ENCODE measurements at places on chromosomes 1 and 21. TPM values are rescaled to one million over a fixed set of nuclear protein-coding genes. Genes with fewer than 3 reads are reported as not detected.

DNA sequence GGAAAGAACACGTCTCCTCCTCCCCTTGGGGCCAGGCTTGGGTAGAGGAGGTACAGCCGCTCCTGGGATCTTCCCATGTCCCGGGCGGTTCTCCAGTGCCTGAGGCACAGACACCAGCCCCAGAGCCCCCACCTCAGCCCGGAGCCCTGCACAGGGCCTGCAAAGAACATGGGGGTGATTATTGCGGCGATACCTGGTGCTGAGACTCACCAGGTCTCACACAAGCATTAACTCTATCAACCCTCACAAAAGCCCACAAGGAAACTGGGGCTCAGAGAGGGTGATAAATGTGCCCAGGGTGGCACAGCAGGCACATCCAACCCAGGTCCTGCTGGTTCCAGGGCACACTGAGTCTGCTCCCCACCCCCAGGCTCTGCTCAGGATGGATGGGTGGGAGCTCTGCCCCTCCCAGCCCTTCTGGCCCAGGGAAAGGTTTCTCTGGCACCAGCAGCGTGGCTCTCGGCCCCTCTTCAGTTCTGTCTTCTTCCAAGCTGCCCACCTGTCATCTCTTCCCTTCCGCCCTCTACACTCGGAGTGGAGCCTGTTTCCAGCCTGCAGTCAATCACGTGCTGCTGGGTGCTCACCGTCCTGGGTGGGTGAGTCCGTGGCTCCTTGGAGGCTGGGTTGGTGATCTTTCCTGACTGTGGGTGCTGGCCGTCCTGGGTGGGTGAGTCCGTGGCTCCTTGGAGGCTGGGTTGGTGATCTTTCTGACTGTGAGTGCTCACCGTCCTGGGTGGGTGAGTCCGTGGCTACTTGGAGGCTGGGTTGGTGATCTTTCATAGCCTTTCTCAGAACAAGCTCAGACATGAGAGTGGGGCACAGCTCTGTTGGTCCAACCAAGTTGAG, 53.6 kb upstream of the AJAP1 start:
- no peak overlapping the region for H3K27ac ChIP-seq
- no peaks in the 10 kb centered on the region for H3K27me3 ChIP-seq
- H3K4me1 ChIP-seq, result no peaks in the 10 kb centered on the region
- H3K4me3 ChIP-seq, result no peak overlapping the region
- no peak for DNase-seq

DNA sequence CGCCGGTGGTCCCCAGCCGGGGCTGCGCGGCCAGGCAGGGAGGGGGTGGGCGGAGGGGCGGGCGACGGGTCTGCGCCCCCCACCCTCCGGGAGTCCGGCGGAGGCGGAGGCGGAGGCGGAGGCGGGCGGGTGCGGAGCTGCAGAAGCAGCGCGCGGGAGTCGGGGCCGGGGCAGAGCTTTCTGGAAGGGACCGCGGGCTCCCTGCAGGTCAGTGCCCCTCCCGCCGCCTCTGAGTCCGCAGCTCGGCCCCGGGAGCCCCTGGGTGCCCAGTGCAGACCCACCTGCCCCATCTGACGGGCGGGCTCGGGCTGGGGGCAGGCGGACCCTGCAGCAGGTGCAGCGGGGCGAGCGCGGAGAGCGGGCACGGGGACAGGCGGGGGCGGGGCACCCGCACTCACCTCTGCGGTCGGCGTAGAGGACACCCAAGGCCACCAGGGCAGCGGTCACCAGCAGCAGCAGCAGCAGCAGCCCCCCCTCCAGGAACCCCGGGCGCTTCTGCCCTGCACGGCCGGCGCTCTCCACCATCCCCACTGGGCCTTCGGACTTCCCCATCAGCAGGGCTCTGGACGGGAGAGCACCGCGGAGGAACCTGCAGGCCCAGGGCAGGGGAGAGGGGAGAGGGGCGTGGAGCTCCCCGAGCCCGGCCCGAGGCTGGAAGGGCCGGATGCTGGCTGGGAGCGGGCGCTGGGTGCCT, 3.7 kb downstream of the MMEL1 start:
- H3K4me3 ChIP-seq, result no peak overlapping the region
- H3K27me3 ChIP-seq, result peaks cover 37% of the 10 kb centered on the region
- DNase-seq, result no peak
- no peak overlapping the region for H3K27ac ChIP-seq

The INKA2 gene
- 4.0 TPM for total RNA-seq

The HEATR1 gene
- 26.6 TPM for total RNA-seq

The DNASE2B gene
- 1.2 TPM for total RNA-seq

- no peaks in the 10 kb centered on the region for H3K36me3 ChIP-seq
- no peak overlapping the region for H3K27ac ChIP-seq
- no peak overlapping the region for H3K4me3 ChIP-seq
- no peaks in the 10 kb centered on the region for H3K27me3 ChIP-seq
- H3K4me1 ChIP-seq, result no peaks in the 10 kb centered on the region
Measured at GRCh38 chr21:43937891-43938309, 72.9 kb downstream of the AGPAT3 start.

DNA sequence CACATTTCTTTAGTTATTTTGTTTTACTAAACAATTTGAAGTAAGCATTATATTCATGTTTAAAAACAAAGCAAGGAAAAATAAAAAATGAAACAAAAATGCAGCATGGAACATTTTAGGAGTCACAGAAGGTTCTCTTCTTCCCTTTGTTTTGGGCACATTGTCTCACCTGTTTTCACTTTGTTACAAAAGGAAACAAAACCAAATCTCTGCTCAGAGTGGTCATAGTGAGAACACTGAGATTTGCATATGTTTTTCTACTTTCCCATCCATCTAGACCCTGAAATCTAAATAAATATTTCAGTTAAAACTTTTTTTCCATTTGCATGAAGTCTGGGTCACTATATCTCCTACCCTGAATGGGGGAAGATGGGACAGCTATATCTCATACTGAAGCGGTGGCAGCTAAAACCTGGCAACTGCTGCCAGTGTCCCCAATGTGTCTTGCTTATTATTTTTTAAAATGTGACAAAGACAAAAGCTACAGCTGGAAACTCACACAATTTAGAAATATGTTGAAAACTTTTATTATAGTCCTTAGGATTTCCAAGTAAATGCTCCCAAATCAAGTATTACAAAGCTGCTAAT, 3.5 kb downstream of the EXOC8 start:
- no peaks in the 10 kb centered on the region for H3K27me3 ChIP-seq
- DNase-seq, result no peak
- H3K36me3 ChIP-seq, result no peaks in the 10 kb centered on the region
- H3K27ac ChIP-seq, result no peak overlapping the region

GRCh38 chr1:172485626-172486025, 41.8 kb upstream of the PIGC start:
- no peak overlapping the region for H3K27ac ChIP-seq
- no peaks in the 10 kb centered on the region for H3K27me3 ChIP-seq
- no peaks in the 10 kb centered on the region for H3K36me3 ChIP-seq
- no peak for DNase-seq

GRCh38 chr1:241934866-241935265, 22.7 kb upstream of the BECN2 start:
- no peak overlapping the region for H3K27ac ChIP-seq
- H3K36me3 ChIP-seq, result no peaks in the 10 kb centered on the region
- H3K4me3 ChIP-seq, result no peak overlapping the region
- DNase-seq, result no peak

The RIMKLA gene
- total RNA-seq, result 30.9 TPM

- H3K27ac ChIP-seq, result no peak overlapping the region
- H3K4me1 ChIP-seq, result no peaks in the 10 kb centered on the region
- no peaks in the 10 kb centered on the region for H3K27me3 ChIP-seq
- H3K4me3 ChIP-seq, result no peak overlapping the region
- no peaks in the 10 kb centered on the region for H3K36me3 ChIP-seq
Measured at GRCh38 chr1:38360807-38361206, 314.2 kb upstream of the POU3F1 start.

DNA sequence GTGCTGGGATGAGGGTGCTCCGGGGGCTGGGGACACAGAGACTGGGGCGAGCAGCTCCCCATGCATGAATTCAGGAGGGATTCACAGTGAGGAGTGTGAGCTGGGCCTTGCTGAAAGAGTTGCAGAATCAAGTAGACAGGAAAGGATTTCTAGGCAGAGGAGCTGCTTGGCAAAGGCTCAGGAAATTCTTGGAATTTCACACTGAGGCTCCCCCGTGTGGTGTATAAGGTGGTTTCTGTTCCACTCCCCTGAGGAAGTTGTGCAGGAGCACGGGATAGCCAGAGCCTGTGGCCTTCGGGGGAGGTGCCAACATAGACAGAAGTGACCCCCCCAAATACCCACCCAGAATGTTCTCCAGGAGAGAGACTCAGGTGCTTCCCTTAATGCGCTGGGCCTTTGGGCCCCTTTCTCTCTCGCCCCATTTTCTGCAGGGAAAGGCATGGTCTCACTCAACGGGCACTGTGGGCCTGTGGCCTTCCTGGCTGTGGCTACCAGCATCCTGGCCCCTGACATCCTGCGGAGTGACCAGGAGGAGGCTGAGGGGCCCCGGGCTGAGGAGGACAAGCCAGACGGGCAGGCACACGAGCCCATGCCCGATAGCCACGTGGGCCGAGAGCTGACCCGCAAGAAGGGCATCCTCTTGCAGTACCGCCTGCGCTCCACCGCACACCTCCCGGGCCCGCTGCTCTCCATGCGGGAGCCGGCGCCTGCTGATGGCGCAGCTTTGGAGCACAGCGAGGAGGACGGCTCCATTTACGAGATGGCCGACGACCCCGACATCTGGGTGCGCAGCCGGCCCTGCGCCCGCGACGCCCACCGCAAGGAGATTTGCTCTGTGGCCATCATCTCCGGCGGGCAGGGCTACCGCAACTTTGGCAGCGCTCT, 58.5 kb upstream of the ACTL8 start:
- DNase-seq, result no peak
- no peaks in the 10 kb centered on the region for H3K36me3 ChIP-seq
- no peak overlapping the region for H3K4me3 ChIP-seq
- no peak overlapping the region for H3K27ac ChIP-seq
- no peaks in the 10 kb centered on the region for H3K4me1 ChIP-seq

DNA sequence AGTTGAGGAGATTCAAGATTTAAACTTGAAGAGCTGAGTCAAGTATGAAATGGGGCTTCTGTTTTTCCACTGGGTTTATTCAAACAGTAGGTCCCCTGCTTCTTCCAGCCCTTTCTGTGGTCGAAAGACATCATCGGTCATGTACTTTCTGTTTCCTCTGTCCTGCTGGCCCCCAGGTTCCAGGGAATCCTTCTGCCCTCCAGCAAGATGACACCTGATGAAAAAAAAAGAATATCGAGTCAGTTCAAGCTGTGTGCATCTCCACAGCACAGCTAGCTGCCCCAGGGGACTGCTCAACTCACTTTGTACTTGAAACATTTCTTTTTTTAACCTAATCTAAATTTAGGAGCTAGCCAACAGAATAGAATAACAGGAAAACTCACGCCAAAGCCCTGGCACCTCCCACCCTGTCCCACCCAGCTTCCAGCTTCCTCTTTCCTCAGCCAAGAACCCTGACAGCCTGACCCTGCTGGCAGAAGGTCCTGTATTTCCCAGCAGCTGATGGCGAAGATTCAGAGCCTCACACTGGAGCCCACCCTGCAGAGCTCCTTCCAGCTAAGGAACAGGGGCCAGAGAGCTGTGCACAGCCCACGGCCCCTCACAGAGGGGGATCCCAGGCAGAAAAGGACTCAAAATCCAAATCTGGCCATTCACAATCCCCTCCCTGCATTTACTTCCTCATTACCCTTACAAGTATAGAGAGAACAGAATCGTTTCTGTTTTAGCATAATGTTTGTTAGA, 176.5 kb downstream of the PSMG1 start:
- peaks cover 17% of the 10 kb centered on the region for H3K4me1 ChIP-seq
- peak; percentile 83 for DNase-seq
- H3K4me3 ChIP-seq, result no peak overlapping the region
- no peaks in the 10 kb centered on the region for H3K36me3 ChIP-seq
